Right renal pelvis (tissue), 4 donors: ENCODE measurements at places on chromosomes 7 and 10. TPM values are rescaled to one million over a fixed set of nuclear protein-coding genes. Genes with fewer than 3 reads are reported as not detected.

The SNX10 gene
- 21.0 TPM for polyA plus RNA-seq

The MNX1 gene
- 0.16 TPM for polyA plus RNA-seq

The SPRN gene
- polyA plus RNA-seq = 3.9 TPM

The ADARB2 gene
- 0.90 TPM for polyA plus RNA-seq

The MAP3K8 gene
- 6.7 TPM for polyA plus RNA-seq

The GNG11 gene
- 37.0 TPM for polyA plus RNA-seq

The TMEM176A gene
- polyA plus RNA-seq = 91.0 TPM

The SEMA4G gene
- polyA plus RNA-seq = 55.2 TPM

The LIPN gene
- polyA plus RNA-seq = not detected

The GIMAP5 gene
- 5.7 TPM for polyA plus RNA-seq

DNA sequence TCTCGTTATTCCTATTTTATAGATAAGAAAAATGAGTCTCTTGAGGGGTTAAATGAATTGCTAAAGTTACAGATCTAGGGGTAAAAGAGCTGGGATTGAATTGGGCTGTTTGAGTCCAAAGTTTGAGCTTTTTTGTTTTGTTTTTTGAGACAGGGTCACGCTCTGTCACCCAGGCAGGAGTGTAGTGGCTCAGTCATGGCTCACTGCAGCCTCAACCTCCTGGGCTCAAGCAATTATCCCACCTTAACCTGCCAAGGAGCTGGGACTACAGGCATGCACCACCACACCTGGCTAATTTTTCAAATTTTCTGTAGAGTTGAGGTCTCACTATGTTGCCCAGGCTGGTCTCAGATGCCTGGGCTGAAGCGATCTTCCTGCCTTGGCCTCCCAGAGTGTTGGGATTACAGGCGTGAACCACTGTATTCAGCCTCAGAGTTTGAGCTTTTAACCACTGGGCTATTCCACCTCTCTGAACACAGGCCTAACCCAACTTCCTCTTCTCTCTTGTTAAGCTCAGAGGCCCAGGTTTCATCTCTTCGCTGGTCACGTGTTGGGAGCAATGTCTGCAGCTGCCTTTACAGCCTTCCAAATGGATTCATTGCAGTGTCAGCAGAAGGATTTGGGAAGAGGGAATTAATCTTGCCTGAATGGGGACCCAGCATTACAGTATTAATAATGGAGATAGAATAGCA is 8.0 kb downstream of the SUFU start:
- no peak for DNase-seq

DNA sequence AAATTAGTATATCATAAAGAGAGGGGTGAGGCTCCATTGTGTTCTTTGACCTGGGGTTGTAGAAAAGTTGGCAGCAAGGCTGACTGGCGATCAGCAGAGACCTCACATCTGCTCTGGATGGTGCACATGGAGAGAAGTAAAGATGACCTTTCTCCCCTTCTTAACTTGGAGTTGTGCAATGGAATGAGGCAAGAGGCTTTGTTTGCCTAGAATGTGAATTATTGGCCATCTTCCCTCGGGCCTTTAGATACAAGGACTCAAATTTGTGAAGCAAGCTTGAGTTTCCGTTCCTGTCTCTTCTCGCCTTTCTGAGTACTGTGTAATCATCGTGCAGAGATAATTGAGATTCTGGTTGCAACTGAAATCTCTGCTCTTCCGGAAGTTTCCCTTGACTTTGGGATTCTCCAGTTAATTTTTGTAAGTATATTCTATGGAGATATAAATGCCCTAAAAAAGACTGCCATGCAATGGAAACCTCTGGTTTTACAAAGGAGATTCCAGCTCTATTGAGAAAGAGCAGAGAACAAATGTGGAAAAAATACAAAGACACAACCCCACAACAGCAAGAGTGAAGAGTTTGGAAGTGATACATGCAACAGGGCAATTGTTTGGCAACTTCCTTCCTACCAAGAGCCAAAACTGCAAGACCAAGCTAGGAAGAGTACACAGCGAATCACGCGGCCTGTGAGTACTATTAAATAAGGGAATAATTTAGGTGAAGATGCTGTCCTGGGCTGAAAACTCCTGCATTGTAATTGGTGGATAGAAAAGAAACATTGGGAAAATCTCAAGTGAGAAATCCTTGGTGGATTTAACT is 542.3 kb upstream of the NRP1 start:
- DNase-seq = no peak

GRCh38 chr10:88544140-88544870 is 38.8 kb downstream of the RNLS start:
- no peak for DNase-seq

DNA sequence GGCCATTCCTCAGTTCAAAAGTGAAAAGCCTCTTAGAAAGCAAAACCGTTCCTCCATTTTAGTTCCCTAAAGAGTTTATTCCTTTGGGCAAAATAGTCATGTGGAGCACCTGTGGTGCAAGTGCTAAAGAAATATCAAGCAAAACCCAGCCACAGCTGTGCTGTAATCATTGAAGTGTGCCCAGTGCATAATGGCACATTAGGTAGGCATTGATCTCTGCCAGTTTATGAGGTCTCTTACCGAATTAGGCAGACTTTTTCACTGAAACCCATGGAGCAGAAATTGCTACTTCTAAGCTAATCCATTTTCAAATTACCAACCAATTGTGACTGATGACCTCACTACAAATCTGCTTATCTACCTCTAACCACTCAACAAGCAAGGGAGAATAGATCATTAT is 97.2 kb upstream of the SEMA3A start:
- no peak for DNase-seq

DNA sequence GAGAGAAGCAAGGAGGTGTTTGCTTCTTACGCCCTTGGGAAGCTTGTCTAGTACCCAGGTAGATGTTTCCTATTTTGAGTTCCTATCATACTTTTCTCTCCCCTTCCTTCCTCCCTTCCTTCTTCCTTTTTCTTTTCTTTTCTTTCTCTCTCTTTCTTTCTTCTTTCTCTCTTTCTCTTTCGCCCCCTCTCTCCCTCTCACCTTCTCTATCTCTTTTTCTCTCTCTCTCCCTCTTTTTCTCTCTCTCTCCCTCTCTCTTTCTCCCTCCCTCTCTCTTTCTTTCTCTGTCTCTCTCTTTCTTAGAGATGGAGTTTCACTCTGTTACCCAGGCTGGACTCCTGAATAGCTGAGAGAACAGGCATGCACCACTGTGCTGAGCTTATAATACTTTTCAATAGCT is 322.2 kb downstream of the TNS3 start:
- no peak for DNase-seq

DNA sequence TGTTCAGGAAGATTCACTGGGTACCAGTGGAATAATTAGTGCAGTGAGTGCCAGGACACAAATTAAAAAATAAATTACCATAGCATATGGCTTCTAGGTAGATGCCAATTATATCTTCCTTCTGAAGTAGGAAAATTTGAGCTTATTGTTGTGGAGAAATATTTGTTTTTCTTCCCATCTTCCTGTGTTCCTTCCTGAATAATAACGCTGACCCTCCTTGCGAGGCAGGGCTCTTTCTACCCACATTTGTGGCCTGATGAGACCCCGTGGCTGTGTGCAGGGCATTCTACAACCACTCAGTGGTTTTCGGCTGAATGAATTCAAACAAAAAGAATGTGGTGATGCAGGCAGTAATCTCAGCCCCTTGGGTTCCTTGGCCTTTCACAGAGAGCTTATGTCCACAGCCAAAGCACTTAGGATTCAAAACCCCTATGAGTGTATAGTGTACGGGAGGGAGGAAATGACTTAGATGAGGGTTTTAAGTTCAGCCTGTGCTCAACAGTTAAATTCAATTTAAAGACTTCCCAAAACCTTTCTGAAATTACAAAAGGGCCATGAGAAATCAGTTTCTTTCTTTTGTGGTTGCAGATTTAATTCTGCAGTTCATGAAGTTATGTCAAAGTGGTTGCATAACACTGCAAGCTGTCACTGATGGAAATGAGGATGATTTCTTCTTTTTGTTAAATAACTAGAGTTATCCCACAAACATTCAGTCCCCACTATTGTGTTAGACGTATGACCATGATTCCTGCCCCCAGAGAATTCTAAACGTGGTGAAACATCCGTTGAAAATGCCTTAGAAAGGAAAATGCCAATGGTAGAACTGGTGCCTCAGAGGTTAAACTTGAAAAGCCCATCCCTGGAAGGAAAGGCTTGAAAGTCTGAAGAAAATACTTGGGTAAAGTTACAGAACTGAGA is 255.3 kb downstream of the FZD1 start:
- no peak for DNase-seq

DNA sequence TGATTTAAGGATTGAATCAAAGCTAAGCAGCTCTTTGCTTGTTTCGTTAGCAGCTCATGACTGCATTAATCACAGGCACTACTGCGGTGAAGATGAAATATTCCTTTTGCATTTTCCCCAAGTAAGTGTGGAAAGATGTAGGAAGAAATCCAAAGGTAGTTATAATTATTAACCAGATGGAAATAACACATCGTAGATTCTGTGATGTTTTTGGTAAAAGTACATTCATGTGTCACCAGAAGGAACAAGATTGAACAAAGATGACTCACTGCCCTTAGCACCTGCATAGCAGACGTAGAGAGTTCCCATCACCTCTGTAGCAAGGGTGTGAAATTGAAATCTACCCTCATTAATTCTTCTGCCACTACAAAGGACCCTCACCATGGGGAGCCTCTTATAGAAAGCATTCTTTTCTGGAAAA is 37.1 kb downstream of the SMURF1 start:
- no peak for DNase-seq

GRCh38 chr7:50653126-50653864 is 88.1 kb upstream of the DDC start:
- no peak for DNase-seq

- no peak for DNase-seq
Observed at GRCh38 chr7:5667391-5667790, 114.1 kb downstream of the RNF216 start.

GRCh38 chr10:52216852-52217251 is 97.2 kb upstream of the DKK1 start:
- peak; percentile 65 for DNase-seq

GRCh38 chr7:53059591-53059990 is 24.2 kb downstream of the POM121L12 start:
- DNase-seq = no peak

DNA sequence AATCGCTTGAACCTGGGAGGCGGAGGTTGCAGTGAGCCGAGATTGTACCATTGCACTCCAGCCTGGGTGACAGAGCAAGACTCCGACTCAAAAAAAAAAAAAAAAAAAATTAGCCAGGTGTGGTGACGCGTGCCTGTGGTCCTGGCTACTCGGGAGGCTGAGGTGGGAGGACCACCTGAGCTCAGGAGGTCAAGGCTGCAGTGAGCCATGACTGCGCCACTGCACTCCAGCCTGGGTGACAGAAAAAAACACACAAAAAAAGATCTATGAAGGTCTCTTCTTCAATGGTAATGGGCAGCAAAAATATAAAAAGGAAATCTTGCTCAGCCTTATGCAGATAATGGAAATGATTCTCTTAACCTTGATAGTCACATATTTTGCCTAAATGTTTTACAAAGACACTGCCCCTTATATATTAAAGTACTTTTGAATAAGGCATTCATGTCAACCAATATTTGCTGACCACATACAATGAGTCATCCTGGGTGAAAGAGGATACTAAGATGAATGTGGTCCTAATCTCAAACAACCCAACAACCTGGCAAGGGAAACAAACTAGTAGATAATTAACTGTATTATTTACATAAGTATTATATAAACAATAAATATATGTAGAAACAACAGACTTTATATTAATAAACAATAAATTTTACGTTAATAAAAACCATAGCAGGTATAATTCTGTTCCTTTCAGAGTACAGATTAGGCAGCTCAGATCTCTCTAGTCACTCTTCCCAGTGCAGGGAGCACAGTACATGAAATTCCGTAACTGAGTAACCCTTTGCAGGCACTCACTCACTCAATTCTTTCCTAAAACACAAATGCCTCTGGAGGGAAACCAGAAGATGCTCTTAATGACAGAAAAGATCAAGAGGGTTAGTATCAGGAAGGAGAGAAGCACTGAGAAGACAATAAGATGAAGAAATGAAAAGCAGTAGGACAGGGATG is 8.1 kb downstream of the TOMM7 start:
- DNase-seq = no peak

- no peak for DNase-seq
Observed at GRCh38 chr10:44976352-44977198, 2.0 kb downstream of the DEPP1 start.

- DNase-seq = no peak
Observed at GRCh38 chr10:15037691-15038090, 6.1 kb upstream of the OLAH start.

DNA sequence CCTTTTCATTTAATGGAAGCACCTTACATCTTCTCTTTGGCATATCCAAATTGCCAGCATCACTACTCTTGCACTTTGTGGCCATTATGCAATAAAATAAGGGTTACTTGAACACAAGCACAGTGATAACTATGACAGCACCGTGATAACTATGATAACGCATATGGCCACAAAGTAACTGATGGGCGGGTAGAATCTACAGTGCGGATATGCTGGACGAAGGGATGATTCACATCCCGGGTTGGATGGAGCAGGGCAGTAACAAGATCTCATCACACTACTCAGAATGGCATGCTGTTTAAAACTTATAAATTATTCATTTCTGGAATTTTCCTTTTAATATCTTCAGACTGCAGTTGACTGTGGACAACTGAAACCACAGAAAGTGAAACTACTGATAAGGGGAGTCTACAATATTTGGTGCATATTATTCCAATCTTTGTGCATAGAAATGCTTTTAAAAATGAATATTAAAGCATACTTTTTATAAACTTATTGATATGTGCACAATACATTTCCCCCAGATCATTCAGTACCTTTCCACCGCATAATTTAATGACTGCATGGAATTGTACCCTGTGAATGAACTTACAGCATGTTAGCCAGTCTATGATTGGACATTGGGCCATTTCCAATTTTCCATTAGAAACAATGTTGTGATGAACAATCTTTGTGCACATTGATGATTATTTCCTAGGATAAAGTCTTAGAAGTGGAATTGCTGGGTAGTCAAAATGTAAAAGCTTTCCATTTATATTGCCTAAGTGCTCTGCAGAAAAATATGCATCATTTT is 136.4 kb downstream of the WNT2 start:
- DNase-seq = no peak

DNA sequence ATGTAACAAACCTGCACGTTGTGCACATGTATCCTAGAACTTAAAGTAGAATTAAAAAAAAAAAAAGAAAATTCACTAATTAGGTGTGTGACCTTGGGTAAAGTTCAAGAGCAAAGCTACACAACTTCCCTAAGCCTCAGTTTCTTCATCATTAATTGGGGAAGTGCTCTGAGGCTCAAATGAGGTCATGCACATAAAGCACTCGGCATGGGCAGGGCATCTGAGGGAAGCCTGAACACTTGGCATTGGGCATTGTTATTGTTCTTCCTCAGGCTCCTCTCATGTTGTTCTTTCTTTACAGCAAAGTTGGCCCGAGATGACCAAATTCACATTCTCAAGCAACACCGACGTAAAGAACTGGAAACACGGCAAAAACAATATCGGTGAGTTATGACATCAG is 21.5 kb downstream of the ALOX5 start:
- DNase-seq = no peak
